ENCODE measurements at places on chromosomes 3 and 15.

DNA sequence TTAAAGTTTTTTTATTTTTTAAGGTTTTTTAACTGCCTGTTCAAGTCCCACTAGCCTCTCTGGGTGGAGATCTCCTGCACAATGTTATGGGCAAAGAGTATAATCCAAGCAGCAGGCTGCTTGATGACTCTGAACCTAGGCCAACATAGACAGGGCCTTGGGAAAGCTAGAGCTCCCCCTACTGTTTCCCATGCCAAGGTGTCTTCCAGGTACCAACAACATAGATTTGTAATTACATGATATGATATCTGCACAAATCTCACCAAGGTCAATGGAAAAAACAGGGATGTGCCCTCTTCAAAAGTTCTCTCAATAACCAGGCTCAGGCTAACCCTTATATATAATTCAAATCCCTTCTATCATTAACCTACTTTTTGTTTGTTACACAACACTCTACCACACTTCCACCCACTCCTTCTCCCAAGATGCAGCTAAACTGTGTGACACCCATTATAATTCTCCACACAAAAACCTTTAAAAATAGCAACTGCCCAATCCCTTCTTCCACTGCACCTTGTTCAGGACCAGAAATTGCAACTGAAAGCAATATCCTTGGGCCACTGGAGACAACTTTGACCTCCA is 43.8 kb downstream of the RBM15B start:
- DNase-seq = peak; percentile 5

- DNase-seq = no peak
Measured at GRCh38 chr3:115623044-115623868, at the start of gene GAP43. TSS of gene GAP43 (plus strand) at chr3:115623510. CDS start at chr3:115623690, 180 bp downstream.

DNA sequence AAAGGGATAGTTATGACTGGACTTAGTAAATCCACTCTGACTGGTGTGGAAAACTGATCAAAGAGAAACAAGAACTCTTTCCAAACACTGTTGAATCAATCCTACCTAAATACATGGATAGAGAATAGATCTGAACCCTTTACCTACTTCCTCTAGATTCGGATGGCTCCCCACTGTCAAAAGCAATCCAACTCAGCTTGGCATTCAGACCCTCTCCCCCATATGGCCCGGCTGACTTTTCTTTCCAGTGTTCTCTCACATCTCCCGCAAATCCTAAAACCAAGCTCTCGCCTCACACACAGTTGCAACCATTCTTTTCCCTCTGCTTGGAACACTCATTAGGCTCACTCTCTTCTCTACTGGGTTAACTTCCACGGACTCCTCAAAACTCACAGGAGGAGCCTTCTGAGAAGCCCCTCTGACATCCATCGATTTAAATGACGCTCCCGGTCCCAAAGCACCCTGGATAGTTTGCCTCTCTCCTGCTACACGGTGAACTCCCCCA is 639 bp downstream of the SPICE1 start:
- no peak for DNase-seq

DNA sequence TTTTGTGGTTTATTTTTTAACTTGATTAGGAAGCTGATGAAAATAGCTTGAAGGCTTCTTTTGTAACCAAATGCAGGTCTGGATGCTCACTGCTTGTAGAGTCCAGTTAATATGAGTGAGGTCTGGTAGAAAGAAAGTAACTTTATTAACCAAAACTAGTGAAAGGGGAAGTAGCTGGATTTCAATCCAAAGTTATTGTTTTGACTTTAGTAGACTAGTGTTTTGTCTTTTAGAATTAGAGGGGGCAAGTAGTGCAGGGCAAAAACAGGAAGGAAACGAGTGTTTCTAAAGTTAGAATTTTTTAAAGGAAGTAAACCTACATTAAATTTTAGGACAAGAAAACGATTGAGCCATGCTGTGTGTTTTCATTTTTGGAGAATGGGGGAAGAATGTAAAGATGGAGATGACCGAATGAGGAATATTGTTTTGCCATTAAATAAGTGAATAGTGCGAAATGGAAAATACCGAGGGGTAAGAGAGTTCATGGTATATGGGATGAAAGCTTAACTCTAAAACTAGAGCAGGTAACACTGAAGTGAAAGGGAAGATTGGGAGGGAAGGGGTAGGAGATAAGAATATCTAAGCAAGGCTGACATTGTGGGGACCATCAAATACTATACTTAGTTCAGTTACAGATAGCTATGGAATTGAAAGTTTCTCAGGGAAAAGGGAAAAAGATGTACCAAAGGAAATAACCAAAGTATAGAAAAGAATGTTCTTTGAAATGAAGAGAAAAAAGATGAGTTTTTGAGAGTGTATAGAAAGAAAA is 40.0 kb downstream of the USP3 start:
- no peak for DNase-seq

GRCh38 chr3:48435774-48436476 is 4.0 kb downstream of the CCDC51 start:
- DNase-seq = peak; percentile 73

DNA sequence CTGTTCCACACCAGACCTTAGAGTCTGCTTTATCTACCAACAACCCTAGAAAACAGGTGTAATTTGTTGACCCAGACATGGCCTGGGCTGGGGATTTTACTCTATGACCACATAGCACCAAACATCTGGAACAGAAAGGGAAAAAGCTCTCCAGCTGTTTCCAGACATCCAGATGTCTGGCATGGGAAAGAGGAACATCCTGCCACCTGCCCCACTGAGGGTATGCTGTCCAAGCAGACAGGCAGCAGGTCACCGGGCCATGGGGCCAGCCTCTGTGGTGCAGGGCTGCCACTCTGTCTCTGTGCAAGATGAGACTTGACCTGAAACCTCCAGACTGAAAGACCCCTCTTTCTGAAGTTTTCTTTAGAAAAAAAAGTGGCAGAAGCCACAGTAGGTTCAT is 359.3 kb upstream of the ICE2 start:
- no peak for DNase-seq

DNA sequence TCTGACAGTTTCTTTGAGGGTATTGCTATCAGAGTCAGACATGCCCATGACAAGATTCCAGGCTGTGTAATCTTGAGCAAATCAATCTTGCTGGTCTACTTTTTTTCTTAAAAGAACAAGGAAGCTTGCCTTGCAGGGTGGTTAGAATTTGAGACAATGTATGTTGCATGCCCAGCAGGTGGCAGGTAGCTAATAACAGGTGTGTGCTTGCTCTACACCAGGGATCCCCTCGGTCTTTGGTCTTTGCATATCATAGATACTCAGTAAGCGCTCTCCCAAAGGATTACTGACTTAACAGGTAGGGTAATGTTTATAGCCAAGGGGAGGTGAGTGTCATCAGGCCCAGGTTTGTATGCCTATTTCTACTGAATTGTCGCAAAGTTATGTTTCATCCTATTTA is 37.3 kb downstream of the CACNA1D start:
- DNase-seq = no peak

- no peak for DNase-seq
Measured at GRCh38 chr3:136109499-136109898, 86.6 kb downstream of the MSL2 start.

DNA sequence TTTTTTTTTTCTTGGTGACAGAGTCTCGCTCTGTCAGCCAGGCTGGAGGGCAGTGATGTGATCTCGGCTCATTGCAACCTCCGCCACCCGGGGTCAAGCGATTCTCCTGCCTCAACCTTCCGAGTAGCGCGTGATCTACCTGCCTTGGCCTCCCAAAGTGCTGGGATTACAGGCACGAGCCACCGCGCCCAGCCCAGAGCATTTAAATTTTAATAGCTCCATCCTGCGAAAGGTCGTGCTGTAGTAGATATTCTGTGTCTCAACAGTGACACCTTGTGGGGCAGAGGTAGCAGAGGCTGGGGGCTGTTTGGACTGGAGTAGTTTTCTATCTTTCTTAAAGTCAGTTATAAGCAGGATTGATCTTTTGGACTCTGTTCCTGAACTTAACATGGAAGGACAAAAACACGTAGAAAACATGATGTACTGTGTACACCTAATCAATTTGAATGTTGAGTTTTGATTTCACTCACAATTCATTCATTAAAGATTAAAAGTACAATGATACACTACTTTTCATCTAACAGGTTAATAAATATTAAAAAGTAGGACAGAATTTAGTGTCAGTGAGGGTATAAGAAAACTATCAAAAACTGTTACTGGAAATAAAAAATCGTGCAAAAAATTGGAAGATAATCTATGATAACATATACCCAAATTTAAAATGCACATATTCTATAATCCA is 11.0 kb upstream of the PDCD6IP start:
- peak; percentile 41 for DNase-seq

- no peak for DNase-seq
Measured at GRCh38 chr15:96372554-96372953, 42.1 kb downstream of the NR2F2 start.

- DNase-seq = no peak
Measured at GRCh38 chr3:88433568-88433967, 283.8 kb downstream of the C3orf38 start.

DNA sequence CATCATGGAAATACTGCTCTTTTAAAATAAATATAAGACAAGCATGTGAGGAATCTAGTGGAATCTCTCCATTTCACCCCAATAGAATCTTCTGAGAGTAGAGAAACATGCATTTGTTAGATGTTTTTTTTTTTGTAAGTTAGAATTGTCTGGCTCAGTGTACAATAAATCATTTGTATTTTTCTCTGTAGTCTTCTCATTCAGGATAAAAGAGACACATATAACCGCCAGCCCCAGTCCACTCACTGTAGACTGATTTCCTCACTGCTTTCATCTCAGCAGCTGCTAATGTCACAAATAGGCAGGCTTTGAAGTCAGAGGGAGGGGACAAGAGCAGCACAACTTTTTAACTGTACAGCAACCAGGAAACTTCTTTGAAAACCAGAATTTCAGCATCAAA is 140.2 kb upstream of the RBMS3 start:
- no peak for DNase-seq

All from activated CD8-positive, alpha-beta memory T cell treated with anti-CD3 and anti-CD28 coated beads for 4 hours (primary cell).